ENCODE measurements at places on chromosomes 12 and 14.

DNA sequence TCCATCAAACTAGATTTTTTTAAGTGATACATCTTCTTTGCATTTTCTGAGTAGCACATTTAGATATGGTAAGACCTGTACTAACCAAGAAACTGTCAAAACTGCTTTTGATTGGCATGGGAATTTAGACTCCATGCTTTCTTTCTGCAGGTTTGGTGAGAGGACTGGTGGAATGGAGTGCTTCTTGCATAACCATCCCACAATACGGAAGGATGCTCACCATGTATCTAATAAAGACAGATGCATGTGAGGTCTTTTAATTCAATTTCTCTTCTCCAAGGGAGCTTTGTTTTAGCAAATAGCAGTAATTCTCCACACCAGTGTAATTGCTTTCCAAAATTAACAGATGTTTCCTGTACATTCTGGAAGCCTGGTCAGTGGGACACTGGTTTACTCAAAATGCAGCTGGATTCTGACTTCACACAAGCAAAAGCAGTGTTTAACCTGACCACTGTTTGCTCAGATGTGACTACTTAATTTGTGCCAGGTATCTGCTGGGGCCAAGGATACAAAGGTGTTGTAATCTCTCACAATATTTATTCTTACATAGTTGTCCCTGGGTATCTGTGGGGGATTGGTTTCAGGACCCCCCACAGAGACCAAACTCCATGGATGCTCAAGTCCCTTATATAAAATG lies 26.1 kb downstream of the FGD6 start:
- DNase-seq = no peak

DNA sequence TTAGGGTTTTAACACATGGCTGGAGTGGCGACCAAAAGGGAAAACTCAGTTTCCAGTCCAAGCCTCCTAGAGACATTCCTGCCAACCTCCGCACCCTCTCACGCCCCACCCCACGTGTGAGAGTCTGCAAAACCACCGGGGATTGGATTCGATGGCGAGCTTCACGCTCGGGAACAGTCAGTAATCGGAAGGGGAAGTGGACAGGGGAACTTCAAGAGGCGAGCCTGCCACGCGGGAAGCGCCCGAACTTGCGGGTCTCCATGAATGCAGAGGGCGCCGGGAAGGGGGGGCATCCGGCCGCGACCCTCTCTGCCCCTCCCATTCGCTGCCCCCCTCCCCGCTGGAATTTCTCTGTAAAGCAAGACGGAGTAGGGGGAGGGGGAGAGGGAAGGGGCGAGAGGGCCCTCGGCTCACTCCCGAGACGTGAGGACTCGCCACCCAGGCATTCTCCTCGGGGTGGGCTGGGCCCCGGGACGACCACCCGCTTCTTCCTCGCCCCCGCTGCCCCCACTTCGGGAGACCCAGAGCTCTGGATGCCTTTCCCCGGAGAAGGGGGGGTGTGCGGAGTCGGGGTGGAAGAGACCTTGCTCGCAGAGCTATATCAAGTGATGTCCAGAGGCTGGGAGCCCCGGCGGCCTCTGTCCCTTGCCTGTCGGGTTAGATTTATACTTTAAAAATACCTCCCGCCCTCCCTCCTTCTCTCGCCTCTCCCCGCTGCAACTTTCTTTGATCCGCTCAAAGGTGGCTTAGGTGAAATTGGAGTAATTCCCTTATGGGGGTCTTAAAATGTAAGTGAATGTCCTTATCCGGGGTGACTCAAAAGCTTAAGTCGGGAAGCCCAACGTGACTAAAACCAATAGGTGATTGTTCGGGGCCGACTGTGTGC lies 2.5 kb upstream of the CCND2 start:
- DNase-seq = no peak

DNA sequence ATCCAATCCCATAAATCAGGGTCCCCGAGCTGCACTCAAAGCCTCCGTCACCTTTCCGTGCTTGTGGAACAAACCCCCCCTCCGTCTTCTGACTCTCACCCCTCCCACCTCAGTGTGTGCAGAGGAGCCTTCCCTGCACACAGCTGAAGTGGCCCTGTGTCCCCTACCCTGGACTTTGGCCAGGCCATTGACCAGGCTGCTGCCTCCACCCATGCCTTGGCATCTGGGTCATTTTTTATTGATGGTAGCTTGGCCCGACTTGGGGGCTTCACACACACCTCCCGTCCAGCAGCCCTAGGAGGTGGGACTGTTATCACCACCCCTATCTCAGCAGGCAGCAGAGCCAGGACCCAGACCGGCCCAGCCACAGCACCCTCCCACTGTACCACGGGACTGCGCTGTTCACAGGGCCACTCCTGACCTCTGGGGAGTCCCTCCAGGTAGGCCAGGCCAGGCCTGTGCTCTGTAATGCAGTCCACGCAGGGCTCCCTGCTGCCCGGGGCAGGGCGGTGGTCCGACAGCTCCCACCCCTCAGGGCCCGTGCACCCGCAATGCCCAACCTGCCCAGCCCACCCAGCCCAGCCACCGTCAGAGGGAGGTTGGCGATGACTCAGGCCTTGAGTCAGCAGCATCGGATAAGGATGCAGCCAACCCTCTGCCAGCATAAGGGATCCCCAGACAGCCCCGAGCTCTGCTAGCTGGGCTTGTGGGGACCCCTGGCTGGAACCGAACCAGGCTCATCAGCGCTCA lies 9.2 kb upstream of the INF2 start:
- DNase-seq = peak; percentile 90

DNA sequence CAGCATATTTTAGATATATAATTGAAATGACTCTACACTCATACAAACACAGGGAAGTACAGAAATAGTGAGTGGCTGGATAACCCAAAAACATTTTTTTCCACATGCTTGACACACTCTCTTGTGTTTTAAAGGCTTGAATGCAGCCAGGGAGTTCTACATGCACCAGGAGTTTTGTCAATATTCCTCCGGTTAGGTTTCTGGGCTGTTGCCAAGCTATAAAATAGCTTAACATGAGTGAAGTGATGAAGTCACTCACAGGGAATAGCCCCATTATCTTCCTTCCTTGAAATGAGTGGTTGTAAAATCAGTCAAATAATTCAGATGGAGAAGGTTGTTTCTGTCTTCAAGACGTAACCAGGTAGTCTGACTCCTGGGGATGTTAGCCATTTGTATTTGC lies 582.7 kb downstream of the SLC6A15 start:
- no peak for DNase-seq

- DNase-seq = peak; percentile 51
These were observed 217.4 kb downstream of the CRADD start for GRCh38 chr12:93894391-93895088.

GRCh38 chr14:49893309-49894213 lies 679 bp downstream of the ARF6 start:
- DNase-seq = no peak

Measured in A172 (cell line).